Kidney (tissue), 22 donors: ENCODE measurements at places on chromosomes 4 and X. TPM values are rescaled to one million over a fixed set of nuclear protein-coding genes. Genes with fewer than 3 reads are reported as not detected.

The PPBP gene
- not detected for total RNA-seq

The MAGED4B gene
- total RNA-seq = 13.3 TPM

The PCSK1N gene
- total RNA-seq = 131 TPM

The SPATA4 gene
- total RNA-seq = 1.2 TPM

The MAGIX gene
- total RNA-seq = 11.6 TPM

The POLR2B gene
- total RNA-seq = 78.2 TPM

The SMARCAD1 gene
- total RNA-seq = 28.9 TPM

The BEX1 gene
- total RNA-seq = 5.4 TPM

DNA sequence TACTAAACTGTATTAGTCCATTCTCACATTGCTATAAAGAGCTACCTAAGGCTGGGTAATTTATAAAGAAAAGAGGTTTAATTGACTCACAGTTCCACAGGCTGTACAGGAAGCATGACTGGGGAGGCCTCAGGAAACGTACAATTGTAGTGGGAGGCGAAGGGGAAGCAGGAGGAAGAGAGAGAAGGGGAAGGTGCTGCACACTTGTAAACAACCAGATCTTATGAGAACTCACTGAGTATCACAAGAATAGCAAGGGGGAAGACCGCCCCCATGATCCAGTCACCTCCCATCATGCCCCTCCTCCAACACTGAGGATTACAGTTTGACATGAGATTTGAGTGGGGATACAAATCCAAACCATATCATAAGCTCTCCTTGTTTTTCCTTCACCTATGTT, 40.9 kb downstream of the RPA4 start:
- no peak for DNase-seq

DNA sequence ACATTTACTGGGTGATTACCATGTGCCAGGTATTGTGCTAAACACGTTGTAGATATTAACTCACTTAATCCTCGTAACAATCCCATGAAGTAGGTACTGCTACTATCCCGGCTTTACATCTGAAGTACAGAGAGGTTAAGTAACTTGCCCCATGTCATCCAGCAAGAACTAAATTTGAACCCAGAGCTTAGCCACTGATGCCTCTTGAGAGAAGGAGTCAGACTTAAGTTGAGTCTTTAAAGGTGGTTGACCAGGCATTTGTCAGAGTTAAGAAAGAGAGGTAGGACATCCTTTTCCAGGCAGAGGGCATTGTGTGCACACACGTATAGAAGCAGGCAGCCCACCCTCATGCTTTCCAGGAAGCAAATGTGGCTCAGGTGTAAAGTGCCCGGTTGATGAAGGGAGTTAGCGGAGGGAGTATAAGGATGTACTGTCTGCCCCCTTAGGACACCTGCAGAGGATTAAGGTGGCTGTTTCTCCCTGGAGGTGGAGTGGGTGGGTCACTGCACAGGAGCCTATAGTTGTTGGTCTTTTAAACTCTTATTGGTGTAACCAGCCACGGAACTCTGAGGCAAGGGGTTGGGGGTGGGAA, 335 bp upstream of the CD38 start:
- DNase-seq = no peak

- DNase-seq = no peak
These were observed 128.5 kb downstream of the LARP7 start for GRCh38 chr4:112765317-112765974.

GRCh38 chrX:46912098-46912602, at the start of gene JADE3:
TSS of gene JADE3 (plus strand) at chrX:46912421. CDS start at chrX:46984895, 72,474 bp downstream.
- peak; percentile 86 for DNase-seq

DNA sequence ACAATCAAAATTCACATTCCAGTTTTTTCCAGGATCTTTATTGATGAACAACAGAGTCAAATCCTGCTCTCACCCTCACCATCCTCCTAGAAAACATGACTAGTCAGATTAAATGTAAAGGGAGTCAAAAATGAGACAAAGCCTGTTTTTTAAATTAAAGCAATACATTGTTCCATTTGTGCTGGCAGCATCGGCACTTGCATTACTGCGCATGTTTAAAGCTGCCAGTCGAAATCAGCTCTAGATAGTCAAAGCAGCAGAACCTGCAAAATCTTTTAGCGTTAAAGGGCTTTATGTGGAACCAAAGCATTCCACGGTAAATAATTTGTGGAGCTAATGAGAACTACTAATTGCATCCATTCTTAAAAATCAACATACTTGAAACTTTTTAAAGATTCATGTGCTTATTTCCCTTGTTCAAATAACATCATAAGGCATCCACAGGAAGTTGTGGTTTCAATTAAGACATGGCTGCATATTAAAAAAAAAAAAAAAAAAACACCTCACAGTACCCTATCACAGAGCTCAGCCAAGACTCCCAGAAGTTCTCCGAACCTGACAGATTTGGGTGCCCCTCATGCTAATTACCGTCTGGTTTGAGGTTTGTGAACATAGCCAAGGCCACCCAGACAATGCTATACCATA, 82.2 kb downstream of the SH3KBP1 start:
- no peak for DNase-seq

- no peak for DNase-seq
These were observed 10.2 kb upstream of the CXCL13 start for GRCh38 chr4:77595364-77595973.

GRCh38 chrX:16885628-16886027, 15.5 kb upstream of the RBBP7 start:
- DNase-seq = no peak

GRCh38 chr4:186852073-186852420, 128.4 kb upstream of the FAT1 start:
- DNase-seq = no peak

- no peak for DNase-seq
These were observed 39.4 kb upstream of the WDFY3 start for GRCh38 chr4:85005865-85006377.

DNA sequence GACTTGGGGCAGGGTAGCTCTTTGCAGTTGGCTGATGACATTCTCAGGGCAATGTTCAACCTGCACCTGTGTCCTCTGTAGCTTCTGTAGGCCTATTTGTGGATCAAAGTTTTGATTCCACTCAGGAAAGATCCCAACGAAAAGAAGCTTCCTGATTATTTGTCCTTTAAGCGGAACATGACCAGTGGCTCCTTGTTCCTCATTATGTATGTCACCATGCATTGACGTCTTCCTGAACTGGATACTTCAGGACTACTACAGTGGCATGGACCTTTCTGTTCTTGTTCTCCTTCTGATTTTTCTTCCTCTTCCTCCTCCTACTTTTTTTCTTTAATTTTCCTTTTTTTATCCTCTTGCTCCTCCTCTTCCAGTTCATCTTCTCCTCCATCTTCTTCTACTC, 62.4 kb downstream of the NBDY start:
- DNase-seq = no peak

GRCh38 chr4:5884796-5885195, 8.1 kb downstream of the CRMP1 start:
- DNase-seq = no peak

- DNase-seq = peak; percentile 76
These were observed 91.4 kb downstream of the BCOR start for GRCh38 chrX:40006106-40007017.

DNA sequence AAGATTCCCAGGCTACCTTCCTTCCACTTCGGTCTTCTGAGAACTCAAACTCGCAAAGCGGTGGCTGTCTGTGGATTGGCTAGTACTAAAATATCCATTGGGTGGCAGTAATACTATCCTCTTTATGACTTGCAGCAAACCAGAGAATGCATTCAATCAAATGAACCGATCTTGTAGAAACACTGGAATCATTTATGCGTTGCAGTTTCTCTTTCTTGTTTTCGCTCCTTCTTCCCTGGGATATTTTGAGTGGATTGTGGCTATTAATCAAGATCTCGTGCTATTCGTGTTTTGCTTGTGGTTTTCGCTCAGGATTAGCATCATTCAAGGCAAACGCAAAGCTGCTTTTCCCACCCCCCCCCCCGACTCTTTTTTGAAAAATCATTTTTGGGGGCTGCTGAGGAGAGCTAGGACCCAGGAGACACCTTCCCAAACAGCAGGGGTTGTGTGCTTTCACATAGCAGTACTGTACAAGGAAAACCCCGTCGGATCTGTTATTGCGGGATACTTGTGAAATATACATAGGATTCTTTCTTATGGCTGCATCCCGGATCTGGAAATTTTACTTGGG, at the start of gene IL1RAPL1:
TSS of gene IL1RAPL1 (plus strand) at position 466 of the 571 bp plus-strand sequence.
- DNase-seq = peak; percentile 36

DNA sequence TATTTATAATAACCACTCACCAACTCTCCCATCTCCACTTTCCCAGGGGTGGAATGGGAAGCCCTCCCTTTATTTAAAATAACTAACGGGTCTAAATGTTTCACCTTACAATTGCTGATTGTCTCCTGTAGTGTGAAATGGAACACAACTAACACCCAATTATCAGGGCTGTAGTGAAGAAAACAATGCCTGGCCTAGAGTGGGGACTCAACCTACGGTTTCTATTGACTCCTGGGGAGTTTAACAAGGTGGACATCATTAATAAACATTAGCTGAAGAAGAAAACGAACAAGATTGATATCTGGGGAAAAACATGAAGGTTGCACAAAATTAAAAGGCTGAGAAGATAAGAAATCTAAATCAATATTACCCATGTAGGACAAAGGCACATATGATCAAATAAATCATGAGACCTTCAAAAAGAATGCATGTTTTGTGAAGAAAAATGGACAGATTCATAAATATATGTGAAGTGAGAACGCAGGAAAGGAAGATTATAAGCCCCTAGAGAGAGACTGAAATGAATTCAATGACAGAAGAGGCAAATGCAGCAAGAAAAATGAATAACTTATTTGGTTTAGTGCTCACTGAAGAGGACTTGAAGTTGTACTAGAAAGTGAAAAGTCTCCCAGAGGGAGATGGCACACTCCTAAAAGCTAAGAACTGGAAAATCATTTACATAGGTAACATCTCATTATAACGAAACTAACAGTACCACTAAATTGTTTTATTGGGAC, 593.0 kb upstream of the AADAT start:
- DNase-seq = no peak

DNA sequence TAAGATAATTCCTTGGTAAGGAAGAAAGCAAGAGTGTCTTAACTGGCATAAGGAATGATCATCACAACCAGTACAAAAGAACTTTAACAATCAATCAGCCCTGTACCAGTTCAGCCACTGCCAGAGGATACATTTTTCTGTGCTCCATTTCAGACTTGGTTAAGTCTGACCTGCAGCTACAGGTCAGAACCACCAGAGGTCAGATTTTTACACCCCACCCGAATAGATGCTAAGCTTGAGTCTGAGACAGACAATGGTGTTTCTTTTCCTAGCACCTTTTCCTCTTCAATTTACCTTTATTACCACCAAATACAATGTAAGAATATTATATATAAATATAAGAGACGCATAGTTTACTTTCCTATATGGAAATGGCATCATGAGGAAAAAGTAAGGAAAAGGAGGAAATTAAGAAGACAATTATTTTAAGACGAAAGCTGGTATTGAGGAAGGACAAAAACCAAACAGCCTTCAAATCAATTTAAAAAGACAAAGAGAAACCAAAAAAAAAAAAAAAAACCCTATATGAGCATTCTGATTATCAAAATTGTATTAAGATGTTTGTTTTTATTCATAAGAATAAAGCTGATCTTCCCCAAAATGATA, 215.3 kb upstream of the TTC29 start:
- DNase-seq = no peak

- peak; percentile 76 for DNase-seq
These were observed 28.8 kb downstream of the NEK1 start for GRCh38 chr4:169583563-169583962.
